SHP77 (cell line): ENCODE measurements at places on chromosomes 12 and 14.

DNA sequence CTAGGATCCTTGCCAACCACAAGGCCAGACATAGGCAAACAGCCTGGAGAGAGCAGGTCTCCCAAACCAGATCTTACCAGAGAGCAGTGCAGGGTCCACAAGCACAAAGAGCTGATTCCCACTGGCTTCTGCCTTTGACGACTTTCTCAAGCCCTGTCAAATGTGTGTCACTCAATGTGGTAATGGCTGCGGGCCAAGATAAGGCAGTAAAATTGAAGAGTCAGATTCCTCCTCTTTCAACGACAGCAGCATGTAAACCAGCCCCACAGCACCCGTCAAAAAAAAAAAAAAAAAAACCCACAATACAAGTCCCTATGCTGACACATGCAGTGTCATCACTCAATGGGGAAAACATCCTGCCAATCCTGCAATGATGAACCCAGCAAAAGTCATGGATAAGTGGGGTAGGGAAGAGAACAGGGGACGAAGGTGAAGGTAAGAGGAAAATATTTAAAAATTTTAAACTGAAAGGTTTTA, at the start of gene STON2:
TSS of gene STON2 (minus strand) at position 123 of the 477 bp plus-strand sequence. CDS start 1,942 bp downstream, outside the sequence.
- peak; percentile 6 for DNase-seq

DNA sequence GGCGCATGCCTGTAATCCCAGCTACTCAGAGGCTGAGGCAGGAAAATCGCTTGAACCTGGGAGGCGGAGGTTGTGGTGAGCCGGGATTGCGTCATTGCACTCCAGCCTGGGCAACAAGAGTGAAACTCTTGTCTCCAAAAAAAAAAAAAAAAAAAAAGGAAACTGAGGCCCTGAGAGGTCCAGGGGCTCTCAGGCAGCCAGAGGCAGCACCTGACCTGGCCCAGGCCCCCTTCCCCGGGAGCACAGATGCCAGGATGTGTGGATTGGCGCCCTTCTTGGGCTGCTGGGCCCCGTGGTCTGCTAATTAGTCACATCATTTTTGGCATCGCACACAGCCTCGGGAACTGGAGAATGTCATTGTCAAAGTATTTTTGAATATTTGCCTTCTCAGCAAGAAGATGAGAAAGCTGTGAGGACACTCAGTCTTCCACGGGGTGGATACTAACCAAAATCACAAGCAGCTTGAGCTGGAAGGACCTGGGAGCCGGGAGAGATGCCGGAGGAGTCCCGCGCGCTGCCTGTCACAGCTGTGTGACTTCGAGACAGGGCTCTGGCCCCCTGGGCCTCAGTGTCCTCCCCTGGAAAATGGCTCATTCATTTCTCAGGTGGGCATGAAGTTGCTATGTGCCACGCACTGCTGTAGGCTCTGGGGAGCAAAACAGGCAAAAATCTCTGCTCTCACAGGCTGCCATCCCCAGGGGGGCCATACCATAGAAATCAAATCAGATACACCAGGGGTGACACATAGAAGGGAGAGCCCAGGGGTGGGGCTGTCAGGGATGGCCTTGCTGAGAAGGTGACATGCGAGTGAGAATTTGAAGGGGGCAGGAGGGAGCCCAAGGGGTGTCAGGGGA, 12.5 kb upstream of the RCOR1 start:
- no peak for DNase-seq

- DNase-seq, result no peak
These were observed 50.7 kb downstream of the SLC2A13 start for GRCh38 chr12:40055228-40055579.

DNA sequence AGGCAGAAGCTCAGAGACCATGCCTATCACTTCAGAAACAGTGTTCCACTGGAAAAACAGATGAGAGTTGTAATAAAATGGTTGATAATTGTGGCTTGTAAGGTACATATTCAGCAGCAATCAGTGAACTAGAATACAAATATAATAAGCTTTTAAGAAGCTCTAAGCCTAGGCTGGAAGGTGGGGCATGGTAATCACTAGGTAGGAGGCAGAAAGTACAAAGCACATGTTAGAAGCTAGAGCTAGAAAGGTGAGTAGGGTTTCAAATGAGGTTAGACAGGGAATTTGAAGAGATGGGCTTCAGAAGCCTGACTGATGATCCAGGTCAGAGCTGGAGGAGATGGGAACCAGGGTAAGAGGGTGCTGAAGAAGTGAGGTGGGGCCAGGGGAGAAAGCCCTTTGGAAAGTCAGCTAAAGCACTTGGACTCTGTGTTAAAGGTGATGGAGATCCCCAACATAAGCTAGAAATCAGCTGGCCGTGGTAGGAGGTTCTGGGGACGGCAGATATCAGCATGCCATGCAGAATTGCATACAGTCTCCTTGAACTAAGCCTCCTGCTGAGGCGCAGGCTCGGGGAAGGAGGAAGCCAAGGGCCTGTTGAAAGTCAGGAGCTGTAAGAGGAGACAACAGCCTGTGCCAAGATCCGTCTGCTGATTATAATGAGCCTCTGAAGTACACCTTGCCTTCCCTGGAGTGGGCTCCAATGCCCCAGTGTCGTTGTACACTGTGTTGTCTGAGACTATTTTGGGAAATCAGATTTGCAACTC, 659.4 kb downstream of the BCL11B start:
- DNase-seq, result no peak

- no peak for DNase-seq
These were observed 439.6 kb upstream of the LRFN5 start for GRCh38 chr14:41167040-41167439.

DNA sequence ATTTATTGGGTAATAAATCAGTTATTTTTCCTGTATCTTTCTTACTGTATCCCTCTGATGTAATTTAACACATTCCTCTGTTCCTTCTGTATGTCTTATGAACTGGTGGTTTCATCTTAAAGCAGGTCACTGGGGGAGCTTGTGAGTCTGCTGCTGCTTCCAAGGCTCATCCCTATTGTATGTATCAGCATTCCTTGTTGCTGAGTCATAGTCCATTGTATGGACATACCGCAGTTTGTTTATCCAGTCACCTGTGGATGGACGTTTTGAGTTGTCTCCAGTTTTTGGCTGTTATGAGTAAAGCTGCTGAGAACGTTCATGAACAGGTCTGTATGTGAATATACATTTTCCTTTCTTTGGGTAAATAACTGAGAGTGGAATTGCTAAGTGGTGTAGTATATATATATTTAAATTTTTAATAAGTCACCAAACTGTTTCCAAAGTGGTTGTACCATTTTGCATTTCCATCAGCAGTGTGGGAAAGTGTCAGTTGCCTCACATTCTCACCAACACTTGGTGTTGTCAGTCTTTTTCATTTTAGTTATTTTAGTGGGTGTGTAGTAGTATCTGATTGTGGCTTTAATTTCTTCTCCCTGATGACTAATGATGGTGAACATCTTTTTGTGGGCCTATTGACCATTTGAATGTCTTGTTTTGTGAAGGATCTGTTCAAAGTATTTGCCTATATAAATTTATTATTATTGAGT, 82.7 kb downstream of the BEGAIN start:
- DNase-seq, result no peak

DNA sequence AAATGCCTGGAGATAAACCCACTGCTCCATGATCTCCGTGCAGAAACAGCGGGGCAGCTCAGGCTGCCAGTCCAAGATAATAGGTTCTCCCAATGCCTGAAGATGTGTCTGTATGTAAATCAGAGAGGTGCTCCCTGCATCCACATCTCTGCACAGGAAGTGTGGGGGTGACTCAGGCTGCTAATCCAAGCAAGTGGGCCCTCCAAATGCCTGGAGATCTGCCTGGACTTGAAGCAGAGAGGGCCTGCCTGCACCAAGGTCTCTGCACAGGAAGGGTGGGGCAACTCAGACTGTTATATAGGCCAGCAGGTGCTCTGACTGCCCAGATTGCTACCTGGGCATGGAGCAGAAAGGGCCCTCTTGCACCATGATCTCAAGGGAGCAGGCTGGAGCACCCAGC, 504.7 kb downstream of the LRFN5 start:
- DNase-seq, result no peak
